Jurkat, Clone E6-1 (cell line): ENCODE measurements at places on chromosomes 11 and 22.

GRCh38 chr22:46367707-46368191, 32.2 kb downstream of the TRMU start:
- peak; percentile 17 for DNase-seq

DNA sequence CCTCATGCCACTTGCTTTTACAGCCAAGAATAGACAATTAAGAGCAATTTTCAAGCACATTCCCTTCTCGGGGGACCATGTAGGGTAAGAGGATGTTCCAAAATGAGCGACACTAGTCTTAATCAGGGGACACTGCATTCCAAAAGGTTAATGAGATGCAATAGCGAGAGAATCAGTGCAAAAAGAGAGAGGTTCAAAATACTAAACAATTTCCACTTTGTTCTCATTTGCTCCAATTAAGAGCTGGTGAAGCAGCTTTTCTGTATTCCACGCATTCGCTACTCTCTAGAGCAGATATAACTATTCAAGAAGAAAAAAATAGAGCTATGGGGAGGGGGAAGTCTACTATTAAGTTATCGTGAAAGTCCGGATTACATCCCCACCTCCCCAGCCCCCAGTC, 811 bp downstream of the LRRC4C start:
- no peak for DNase-seq

DNA sequence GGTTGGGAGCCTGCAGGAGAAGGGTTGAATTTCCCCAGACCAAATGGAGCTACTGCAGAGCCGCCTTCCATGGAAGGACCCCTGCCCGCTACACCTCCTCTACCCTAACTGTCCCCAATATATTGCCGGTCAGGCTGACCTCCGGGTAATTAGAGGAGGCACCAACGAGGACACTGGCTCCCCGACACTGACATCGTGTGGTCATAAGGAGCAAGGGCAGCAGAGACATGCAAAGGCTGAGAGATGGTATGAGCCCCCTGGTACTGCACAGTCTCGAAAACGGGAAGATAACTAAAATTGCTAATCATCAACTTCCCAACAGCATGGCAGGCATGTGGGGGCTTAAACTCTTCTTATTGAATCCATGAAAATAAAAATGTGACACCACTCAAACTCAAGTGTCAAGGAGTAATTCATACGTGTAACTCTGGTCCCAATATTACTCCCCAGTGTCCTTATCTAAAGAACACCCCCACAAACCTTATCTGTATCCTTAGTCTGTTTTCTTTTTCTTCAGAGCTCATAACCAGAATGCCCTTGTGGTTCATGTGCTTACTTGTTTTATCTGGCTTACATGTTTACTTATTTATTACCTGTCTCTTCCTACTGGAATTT, 4.4 kb downstream of the CAVIN3 start:
- DNase-seq: peak; percentile 3

DNA sequence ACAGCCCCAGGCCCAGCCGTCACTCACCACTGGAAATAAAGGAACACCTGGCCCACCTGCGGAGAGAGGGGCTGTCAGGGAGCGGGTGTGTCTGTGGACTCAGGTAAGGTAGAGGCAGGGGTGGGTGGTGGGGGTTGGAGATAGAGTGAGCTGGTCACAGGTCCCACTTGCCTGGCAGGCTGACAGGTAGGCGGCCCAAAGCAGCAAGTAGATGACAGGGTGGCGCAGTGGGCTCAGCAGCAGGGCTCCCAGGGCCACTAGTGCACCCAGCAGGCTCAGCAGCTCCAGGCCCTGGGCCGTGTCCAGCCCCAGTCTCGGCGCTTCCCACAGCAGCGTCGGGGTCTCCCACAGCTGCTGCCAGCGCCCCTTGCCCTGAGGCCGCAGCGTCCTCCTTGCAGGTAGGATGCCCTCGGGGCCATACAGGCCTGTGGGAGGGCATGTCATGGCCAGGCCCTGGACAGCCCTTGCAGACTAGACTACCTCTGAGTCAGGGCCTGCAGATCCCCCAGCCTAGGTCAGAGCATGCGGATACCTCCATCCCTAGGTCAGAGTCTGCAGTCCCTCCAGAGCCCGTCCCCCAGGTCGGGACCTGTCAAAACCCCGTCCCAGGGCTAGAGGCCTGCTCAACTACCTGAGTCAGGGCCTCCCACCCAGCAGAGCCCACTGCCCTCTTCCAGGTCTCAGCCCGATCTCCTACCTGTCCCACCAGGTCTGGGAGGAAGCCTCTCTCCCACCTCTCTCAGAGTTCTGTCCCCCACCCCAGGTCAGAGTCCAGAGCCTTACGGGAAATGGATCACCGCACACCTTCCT, 686 bp downstream of the LMF2 start:
- no peak for DNase-seq

DNA sequence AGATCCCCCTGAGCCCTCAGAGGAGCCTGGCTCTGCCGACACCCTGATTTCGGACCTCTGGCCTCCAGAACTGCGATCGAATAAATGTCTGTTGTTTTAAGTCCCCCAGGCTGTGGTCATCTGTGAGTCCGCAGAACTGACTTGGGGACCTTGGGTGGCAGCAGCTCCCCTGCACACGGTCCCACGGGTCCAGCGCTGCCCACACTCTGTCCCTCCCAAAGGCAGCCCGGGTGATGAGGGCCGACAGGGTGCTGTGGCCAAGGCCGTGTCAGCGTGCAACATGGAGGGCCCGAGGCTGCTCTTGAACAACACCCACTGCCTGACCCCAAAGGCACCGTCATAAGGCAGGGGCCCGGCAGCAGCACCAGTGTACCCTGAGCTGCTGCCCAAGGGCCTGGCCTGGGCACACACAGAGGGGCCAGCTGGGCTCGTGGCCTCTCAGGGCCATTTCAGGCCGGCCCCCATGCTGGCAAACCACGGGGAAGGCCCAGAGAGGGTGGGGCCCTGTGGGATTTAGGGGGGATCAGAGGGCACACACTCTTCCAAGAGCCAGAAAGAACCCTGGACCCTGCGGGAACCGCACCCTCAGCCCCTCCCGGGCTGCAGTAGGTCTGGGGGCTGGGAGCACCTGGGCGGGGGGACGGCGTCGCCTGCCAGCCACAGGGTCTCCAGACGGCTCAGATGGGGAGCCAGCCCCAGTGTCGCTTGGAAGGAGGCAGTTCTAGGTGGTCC, 77.1 kb upstream of the PRR5 start:
- DNase-seq: no peak

GRCh38 chr22:36470994-36471331, 10.5 kb downstream of the TXN2 start:
- DNase-seq: no peak

DNA sequence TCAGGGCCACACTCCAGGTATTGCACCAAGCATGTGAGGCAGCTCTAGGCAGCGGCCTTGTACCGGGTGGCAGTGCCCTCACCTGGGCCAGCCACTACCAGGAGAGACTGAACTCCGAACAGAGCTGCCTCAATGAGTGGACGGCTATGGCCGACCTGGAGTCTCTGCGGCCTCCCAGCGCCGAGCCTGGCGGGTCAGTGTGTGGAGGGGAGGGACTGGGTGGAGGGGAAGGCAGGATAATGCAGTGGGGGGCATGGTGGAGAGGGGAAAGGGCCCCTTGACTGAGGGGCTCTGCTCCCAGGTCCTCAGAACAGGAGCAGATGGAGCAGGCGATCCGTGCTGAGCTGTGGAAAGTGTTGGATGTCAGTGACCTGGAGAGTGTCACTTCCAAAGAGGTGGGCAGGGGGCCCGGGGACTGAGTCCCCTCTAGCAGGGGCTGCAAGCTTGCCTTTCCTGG, 4.2 kb downstream of the SSH3 start:
- no peak for DNase-seq

DNA sequence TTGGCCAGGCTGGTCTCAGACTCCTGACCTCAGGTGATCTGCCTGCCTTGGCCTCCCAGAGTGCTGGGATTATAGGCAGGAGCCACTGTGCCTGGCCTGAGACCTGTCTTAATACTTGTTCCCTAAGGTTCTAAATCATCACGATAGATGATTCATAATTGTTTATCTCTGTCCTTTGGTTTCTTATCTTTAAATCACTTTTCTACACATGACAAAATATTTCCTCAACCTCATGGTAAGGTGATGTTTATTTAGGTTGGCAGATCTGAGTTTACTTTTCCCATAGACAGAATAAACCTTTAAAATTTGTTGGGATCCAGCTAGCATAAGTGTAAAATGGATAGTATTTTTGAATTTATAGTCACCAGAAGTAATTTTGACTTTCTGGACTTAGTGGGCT, 3.5 kb downstream of the PSMD13 start:
- DNase-seq: no peak
